ENCODE measurements at places on chromosomes 16 and 17.

DNA sequence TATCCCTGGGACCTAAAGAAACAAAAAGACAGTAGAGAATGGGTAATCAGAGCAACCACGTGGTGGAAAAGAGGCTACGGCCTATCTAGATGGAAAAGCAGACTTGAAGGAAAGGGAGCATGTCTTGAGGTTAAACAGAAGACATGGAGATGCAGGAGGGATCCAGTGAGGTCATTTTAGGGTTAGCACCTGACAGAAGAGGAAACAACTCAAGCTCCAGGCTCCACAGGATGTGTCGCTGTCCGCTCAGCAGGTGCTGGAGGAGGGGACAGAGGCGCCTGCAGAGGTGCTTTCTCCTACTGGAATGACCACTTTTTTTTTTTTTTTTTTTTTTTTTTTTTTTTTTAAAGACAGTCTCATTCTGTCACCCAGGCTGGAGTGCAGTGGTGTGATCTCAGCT is 47.5 kb upstream of the CLEC3A start:
- DNase-seq = no peak

- DNase-seq = no peak
Measured at GRCh38 chr17:3678095-3678820, 9.6 kb downstream of the EMC6 start.

DNA sequence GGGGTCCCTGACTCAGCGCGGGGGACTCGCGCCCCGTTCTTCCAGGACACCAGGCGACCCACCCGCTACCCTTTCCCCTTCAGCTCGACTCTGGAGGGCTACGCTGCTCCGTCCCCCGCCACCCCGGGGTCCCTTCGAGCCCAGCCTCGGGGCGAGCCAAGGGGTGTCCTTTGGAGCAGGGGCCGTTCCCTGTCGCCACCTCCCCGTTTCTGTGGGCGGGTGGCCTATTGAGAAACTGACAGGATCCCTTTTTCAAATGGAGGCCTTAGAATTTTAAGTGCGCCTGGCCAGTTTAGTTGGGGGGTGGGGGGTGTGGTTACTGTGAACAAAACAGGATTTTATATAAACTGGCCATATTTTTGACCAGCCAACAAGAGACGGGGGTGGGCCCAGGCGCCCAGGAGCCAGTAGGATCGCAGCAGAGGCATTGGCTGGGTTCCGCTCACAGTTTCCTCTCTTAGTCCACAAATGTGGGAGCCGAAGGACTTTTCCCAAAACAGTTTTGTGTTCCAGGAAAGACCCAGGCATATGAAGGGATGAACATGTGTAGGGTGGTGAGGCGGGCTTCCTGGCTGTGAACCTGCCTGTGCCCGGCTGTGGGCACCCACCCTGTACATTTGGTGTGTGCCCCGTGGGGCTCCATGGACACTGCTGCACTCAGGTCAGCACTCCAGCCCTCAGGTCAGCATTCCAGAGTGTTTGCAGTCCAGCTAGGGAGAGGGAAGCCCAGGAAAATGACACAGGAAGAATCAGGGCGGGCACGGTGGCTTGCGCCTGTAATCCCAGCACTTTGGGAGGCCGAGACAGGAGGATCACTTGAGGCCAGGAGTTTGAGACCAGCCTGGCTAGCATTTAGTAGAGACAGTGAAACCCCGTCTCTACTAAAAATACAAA is 722 bp upstream of the TIMP2 start:
- peak; percentile 91 for DNase-seq

DNA sequence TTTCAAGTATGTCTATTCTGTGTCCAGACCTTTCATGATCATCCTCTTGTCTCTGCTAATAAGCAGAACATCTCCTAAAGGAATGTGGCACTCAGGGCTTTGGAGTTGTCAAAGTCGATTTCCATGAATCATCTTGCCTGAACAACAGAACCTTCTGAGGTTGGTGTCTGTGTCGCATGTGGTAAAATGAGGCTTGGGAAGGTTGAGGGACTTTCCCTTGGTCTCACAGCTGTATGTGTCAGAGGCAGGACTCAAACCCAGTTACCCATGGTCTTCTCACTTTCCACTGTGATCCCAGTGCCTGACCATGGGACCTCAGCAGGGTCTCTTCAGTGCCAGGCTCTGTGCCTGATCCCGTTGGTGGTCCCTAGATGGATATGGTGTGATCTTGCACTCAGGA is 4.2 kb upstream of the GPRC5B start:
- no peak for DNase-seq

GRCh38 chr16:252366-253337 is 18.0 kb downstream of the FAM234A start:
- DNase-seq = peak; percentile 53

GRCh38 chr16:77335652-77336234 is 99.1 kb downstream of the ADAMTS18 start:
- no peak for DNase-seq

DNA sequence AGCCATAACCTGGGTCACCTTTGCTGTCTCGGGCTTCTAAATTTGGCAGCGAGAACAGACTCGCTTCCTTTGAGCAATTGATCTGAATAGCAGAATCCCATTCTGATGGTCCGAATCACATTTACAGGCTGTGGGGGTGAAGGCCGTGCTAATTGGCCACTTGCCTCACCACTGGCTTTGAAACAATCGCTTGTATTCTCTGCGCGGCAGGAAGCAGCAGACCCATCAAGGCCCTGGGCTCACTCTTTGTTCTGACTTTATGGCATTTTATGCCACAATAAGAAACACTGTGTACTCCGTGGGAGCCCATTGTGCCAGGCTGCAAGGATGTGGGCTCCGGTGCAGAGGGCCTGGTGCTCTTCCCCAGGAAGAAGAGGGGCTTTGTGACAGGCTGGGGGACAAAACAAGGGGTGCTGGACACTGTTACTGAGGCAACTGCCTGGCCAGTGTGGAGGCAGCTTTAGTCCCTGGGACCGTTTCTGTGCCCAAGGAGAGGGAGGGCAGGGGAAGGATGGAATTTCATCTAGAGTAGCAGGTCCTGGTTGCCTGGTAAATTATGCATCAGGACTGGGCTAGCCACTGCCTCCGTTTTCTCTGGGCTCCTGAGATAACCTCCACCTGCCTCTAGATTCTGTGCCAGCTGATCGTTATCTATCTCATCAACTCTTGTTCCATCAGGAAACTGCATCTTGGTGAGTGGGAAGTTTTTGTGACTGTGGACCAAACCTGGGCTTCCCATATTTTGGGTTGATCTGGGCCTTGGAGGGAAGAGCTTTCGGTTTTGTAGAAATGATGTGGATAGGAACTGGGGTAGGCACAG is 78.5 kb downstream of the MRC2 start:
- peak; percentile 36 for DNase-seq

DNA sequence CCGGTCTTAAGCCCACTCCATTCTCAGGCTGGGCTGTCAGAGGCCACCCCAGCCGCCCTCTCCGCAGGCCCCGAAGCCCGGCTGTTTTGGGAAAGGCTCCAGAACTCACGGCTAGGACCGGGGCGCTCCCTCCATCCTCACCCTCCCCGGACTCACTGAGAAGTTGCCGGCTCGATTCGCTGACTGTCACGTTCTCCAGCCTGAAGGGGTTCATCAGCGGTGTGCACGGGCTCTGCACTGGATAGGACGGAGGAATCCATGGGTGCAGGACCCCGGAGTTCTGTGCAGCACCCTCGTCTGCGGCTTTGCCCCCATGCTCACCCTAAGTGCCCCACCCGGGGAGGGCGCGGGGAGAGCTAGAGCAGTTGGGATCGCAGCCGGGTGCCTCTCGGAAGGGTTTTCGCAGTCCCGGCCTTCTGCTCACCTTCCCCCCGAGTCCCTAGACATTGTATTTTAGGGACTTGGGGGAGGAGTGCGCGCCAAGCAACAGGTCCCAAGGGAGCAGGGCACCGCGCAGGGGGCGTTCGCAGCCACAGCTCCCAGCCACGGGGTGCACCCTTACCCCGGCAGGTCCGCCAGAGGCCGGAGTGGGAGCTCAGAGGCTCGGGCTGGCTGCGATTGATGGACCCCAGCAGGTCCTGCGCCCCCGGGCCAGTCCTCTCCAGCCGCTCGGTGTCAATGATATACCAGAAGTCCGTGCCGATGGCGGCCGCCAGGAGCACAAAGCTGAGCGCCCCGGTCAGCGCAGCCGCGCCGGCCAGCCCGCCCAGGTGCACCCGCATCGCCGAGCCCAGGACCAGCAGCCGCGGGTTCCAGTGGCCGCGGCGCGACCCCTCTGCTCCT is 1.0 kb downstream of the TMEM114 start:
- DNase-seq = no peak

DNA sequence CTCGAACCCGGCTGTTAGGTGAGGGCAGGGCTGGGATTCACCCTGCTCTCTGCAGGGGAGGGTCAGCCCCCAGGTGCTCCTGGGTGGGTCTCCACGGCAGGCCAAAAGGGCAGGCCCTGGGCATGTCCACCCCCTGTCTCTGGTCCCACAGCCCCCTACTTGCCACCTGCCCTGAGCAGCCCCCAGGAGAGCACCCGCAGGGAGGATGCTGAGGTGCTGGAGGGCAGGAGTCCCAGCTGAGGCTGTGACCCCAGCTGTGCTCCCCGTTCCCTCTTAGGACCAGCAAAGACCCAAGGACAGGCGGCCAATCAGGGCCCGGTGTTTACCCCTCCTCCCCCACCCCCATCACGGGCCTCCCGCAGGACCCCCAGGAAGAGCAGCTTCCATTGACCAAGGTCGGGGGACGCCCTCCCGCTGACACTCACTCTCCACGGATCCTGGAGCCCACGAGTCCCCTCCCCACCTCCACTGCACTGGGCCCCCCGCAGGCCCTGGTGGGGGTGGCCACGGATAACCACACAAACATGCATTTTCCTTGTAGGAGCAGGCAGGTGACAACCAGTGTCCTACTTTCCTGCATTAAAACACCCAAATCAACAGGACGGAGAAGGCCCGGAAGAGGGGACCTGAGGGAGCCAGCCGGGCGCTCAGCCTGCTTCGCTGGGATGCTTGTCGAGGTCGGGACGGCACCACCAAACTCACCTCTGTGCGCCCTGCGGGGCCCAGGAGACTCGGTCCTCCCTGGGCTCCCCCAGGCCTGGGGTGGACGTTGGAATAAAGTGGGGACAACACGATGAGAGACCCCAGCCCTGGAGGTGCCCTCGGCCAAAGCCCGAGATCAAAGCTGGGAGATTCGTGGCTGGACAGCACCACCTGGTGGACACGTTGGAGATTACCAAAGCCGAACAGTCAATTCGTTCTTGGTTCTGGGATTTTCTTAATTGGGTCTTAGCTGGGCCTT is 22.5 kb upstream of the ENPP7 start:
- no peak for DNase-seq

DNA sequence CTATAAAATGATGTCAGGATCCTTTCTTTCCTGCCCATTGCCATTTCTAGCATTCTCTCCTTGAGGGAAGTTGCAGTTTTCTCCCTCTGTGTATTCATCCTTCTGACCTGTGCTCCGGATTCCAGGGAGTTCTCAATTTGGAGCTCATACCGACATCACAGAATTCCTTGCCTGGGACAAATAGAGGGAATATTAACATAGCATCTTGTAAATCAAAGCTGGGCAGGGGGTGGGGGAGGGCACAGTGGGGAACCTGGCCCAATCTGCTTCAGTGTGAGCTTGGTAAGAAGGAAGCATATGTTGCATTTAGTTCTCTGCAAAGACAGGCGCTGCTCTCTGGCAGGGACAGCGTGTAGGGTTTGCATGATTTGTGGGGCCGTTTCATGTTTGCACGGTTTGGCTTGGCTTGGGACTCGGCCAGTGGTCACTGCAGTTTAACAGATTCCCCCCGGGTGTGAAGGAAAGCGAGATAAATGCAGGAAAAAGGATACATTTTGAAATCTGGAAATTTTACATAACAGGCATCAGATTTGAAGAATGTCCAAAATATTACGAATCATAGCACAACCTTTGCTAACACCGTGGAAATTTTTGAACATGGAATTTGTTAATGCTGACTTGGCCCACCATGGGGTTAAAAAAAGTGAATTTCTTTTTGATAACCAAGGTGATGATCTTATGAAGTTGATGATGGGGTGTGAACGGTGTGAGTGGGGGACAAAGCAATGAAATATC is 178.0 kb downstream of the WWOX start:
- no peak for DNase-seq

DNA sequence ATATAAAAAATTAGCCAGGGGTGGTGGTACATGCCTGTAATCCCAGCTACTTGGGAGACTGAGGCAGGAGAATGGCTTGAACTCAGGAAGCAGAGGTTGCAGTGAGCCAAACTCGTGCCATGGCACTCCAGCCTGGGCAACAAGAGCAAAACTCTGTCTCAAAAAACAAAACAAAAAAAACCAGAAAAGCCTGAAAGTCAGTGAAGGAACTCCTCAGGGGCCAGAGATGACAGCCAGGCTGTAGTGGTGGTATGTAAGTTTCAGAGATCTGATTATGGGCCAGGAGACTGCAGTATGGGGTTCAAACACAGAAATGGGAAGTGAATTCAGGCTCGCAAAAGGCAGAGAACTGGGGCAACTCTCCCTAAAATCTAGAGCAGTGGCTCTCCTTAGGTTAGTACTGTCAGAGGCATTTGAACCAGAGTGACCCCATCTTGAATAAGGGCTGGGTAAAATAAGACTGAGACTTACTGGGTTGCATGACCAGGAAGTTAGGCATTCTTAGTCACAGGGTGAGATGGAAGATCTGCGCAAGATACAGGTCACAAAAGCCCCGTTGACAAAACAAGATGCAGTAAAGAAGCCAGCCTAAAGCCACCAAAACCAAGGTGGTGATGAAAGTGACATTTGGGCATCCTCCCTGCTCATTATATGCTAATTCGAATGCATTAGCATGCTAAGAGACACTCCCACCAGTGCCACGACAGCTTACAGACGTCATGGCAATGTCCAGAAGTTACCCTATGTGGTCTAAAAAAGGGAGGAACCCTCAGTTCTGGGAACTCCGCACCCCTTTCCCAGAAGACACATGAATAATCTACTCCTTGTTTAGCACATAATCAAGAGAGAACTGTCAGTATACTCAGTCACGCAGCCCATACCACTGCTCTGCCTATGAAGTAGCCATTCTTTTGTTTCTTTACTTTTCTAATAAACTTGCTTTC is 120.2 kb upstream of the XYLT1 start:
- DNase-seq = no peak

- DNase-seq = no peak
Measured at GRCh38 chr17:48878920-48879898, 13.4 kb upstream of the ATP5MC1 start.

DNA sequence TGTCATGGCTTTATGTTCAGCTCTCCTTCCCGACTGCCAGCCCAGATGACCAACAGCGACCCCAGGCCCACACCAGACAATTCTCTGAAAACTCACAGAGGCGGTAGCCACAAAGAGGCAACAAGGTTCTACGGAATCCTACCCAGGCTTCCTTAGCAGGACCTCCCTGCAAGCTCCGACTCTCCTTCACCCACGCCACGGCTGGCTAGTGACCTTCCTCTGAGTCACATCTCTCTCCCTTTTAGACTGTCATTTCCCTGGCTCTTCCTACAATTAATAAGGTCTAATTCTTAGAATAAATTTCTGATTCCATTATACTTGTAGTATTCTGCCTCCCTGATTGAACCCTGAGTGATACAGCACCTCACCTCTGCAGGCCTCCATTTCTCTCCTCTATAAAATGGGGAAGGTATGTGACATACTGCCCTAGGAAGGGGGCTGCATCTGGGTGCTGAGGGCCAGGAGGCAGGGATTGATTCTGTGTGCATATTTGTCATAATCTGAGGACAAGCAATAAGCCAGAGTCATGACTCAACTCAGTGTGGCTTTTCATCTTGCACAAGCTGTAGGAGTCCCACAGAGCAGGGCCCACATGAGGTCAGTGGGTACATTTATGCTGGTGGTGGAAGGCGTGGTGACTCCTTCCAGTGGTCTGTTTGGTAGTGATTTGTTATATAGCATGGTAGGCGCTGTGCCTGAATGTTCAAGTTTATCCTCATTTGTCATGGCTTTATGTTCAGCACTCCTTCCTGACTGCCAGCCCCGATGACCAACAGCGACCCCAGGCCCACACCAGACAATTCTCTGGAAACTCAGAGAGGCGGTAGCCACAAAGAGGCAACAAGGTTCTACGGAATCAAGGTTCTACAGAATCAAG is 46.2 kb downstream of the SMPD3 start:
- DNase-seq = no peak

GRCh38 chr17:61002316-61002736 is 324.7 kb downstream of the BCAS3 start:
- no peak for DNase-seq

Measured in left lung (tissue), 14 donors.